ENCODE measurements at places on chromosomes 12 and 14.

- peak; percentile 87 for DNase-seq
Observed at GRCh38 chr14:45253754-45254310, 830 bp upstream of the MIS18BP1 start.

DNA sequence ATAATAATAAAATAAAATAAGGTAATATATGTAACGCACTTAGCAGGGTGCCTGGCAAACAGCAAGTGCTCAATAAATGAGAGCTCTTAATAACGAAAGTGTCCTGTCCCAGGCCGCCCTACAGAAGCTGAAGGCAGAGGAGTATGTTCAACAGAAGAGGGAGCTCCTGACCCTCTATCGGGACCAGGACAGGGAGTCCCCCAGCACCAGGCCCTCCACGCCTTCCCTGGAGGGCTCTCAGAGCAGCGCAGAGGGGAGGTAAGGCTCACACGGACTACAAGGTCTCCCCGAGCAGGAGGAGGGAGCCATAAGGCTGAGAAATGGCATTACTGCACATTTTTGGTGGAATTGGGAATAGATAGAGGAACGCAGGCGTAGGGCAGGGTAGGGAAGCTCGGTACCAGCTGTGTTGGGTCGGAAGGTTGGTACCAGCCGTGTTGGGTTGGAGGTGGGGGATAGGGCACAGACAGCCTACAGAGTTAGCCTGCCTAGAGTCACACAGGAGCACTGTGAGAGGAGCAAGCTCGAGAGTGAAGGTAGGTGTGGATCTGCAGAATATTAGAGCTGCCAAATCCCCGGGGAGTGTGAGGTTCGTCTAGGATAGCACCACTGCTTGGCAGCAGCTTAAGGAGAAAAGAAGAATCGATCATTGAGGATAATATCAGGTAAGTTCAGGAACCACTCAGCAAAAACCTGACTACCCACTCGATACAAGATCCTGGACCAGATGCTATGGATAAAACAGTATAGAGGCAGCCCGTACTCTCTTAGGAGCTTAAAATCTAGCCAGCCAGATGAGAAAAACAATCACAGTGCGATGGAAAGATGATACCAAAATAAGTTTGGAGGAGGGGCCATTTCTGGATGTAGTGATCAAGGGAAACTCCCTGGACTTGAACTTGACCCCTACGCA, 15.3 kb downstream of the TNFRSF1A start:
- DNase-seq, result peak; percentile 75

- no peak for DNase-seq
Observed at GRCh38 chr12:19245106-19245505, 115.6 kb downstream of the PLEKHA5 start.

DNA sequence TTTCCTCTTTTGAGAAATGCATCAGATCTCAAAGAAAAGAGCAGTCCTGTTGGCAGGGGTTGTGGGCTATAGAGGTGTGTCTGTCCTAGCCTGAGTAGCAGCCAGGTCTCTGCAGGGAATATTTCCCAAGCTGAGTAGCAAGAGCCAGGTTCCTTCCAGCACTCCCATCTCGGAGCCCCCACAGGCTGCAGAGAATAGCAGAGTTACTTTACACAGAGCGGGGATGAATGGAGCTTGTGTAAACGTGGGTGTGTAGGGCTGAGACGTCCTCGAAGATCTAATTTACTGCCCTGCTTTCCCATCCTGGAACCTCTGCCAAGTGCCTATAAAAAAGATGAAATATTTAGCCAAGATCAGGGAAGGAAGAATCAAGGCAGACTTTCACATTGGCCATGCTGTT, 156.6 kb downstream of the TSPAN9 start:
- no peak for DNase-seq

GRCh38 chr12:12451098-12451497, 94.2 kb downstream of the BORCS5 start:
- no peak for DNase-seq

GRCh38 chr12:22981711-22982110, 356.7 kb downstream of the ETNK1 start:
- DNase-seq, result peak; percentile 28

DNA sequence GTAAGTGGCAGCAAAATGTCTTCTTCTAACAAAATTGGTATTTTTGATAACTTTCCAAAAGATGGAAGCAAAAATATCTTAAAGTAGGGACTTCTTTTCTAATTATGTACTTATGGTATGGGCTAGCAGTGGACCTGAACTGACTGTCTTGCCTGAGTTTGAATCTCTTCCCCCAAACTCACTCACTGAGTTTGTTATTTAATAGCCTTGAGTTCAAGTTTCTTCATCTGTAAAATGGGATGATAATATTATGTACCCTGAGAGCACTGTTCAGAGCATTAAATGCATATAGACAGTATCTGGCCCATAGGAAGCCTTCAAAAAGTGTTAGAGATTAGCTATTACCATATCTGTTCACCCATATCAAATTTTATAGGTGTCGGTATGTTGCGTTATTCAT, 210.4 kb upstream of the NUDT4 start:
- DNase-seq, result no peak

GRCh38 chr12:32353540-32353939, 45.8 kb upstream of the FGD4 start:
- DNase-seq, result no peak
